ENCODE measurements at places on chromosomes 16 and 17.

DNA sequence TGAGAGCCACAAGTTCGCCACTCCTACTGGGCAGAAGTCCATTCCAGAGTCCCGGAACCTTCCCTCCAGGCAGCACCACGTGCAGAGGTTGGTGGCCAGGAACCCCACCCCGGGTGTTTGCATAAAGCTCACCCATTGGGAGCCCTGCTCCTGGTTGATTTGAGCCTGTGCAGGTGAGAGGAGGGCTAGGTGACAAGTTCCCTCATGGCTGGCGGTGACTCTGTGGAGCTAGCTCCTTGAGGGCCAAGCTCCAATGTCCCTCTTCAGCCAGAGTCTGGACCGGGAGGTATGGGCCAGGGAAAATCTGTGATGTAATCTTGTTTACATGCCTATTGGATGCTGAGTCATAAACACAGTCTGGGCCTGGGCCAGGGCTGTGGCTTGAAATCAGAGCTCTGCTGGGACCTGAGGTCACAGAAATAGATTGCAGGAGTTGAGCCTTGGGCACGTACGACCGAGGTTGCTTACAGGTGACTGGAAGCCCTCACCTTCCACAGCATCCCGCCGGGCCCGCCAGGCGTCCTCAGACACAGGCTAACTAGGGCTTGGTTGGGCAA, 118.9 kb downstream of the AATF start:
- DNase-seq: no peak

- no peak for DNase-seq
Measured at GRCh38 chr17:72974605-72975232, 117.8 kb downstream of the SLC39A11 start.

DNA sequence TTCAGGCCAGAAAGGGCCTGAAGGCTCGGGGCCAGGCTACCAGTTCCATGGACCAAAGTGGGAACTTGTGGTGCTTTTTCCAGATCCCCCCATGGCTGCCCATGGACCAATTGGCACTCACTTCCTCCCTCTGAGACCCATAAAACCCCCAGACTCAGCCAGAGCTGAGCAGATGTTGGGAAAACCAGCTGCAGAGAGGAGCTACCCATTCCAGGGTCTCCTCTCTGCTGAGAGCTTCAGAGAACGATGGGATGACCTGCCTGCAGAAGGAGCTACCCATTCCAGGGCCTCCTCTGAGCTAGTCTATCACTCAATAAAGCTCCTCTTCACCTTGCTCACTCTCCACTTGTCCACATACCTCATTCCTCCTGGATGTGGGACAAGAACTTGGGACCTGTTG, 52.2 kb upstream of the MED9 start:
- DNase-seq: no peak

- DNase-seq: no peak
Measured at GRCh38 chr17:44235583-44235936, 16.1 kb upstream of the UBTF start.

DNA sequence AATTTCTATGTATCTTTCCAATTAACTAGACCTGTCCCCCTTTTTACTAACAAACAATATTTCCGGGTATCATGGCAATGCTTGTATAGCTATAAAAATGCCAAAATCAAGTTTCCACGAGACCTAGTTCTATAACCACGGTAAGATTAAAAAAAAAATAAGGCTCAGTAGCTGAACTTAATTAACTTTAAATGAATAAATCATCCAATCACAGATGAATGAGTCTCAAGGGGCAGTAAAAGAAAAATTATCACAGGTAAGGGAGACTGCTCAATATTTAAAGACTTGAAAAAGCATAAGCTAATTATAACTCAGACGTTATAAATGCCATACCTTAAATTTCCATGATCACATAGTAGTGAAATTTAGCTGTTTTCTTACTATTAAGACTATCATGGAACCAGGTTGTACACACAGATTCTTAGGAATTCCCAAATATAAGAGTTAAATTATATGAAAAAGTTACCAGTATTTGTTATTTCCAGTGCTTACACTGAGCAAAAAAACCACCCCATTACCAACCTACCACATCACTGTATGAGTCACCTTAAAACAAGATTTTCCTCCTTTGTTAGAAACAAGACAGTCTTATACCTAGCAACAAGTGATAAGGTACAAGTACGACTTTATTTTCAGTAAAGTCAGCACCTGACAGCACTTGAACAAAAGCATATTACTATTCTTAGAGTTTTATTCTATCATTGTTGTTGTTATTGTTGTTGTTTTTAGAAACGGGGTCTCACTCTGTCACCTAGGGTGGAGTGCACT, 20.6 kb downstream of the SSH2 start:
- no peak for DNase-seq

- DNase-seq: peak; percentile 78
Measured at GRCh38 chr16:30010844-30011713, at the start of gene DOC2A. DOC2A (minus strand) TSS chr16:30011027; CDS start chr16:30010222, 805 bp downstream.

DNA sequence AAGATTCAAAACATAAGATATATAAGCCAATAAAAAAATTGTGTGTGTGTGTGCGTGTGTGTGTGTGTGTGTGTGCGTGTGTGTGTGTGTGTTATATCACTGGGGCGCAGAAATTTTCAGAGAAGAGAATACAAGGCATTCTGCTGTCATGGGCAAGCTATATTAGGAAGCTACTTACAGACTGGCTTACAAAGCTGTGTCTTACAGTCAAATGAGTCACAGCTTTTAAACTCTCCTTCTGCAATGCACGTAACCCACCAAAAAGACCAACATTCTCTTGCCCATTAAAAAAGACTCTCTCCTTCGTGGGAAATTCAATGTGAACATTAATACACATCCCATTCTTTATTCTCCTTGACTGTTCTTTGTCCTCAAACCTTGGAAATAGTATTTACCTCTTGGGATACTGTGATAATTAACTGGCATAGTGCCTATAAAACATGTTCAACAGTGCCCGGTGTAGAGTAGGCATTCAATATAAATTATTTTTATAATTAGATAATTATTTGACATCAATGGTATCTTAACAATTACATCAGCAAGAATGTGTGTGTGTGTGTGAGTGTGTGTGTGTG, 860.4 kb upstream of the SOX9 start:
- no peak for DNase-seq

GRCh38 chr17:44268709-44269534, 987 bp upstream of the SLC4A1 start:
- no peak for DNase-seq

- DNase-seq: peak; percentile 96
Measured at GRCh38 chr17:76540381-76541300, 797 bp downstream of the PRCD start.

DNA sequence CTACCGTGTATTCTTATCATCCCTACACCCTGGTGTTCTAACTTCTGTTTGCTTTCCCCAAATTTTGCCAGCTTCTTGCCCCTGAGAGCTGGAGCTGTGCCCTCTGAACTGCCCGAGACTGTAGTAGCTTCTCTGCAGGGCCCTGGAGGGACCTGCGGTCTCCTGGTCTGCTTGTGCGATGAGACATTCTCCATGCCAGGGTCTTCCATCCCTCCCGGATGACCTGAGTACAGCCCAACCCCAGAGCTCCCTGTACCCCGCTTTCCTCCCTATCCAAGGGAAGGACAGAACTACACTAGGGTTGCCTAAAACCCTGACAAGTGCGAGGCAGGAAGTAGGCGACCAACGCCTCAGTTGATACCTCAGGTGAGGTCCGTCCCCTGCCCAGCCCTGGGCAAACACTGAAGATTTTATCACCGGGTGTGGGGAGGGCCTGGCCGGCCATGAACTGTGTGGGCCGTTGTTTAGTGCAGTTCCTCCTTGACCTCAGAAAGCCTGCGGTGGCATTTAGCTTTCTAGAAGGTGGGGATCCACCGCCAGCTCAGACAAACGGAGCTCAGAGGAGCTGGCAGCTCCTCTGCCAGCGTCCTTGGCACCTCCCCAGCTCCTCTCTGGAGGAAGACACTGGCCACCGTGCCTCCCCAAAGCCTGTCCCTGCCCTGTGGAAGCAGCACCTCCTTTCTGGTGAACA, 13.7 kb downstream of the CANT1 start:
- DNase-seq: no peak

DNA sequence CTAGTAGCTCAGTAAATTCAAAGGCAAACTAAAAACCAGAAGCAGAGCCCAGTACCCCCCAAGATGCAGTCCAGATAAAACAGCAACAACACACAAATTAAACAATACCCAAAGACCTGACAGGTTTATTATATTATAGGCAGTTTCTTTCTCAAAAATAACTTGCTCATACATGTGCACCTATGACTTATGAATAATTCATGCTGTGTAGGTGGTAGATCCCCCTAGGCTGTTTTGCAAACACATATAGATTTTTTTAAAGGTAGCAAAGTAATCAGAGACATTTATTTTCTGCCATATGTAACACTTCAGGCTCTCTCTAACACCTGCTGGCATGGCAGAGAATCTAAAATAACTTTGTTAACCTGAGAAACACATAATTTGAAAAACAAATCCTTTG, 27.2 kb downstream of the CACNG1 start:
- no peak for DNase-seq

DNA sequence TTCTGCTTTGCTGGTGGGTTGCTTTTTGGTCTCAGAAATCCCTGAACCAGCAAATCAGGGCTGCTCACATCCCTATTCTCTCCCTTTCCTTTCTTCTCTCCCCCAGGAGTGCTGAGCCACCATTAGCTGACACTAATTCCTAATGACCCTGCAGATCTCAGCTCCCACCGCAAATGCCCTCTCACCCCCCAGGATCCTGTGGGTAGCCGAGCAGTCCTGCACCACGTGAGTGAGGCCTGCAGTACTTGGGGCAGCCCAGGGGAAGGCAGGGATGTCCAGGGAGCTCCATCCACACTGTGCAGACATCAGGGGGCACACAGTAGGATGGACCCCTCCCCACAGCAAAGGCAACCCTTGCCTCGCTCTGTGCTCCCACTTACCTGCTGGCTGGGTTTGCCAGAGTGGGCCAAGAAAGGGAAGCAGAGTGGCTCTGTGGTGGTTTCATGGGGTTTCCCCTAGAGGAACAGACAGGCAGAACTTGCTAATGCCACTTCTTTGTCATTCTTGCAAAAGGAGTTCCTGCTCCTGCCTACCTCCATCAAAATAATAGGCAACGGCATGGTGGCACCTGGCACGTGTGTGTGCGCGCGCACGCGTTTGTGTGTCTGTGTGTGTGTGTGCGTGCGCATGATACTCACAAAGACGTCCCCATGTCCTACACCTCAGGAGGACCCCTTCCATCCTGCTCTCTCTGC, 135.6 kb downstream of the GAS7 start:
- DNase-seq: no peak

- peak; percentile 47 for DNase-seq
Measured at GRCh38 chr17:42248351-42249179, 27.6 kb downstream of the STAT5B start.

GRCh38 chr17:18186627-18186982, 3.0 kb downstream of the ALKBH5 start:
- no peak for DNase-seq

DNA sequence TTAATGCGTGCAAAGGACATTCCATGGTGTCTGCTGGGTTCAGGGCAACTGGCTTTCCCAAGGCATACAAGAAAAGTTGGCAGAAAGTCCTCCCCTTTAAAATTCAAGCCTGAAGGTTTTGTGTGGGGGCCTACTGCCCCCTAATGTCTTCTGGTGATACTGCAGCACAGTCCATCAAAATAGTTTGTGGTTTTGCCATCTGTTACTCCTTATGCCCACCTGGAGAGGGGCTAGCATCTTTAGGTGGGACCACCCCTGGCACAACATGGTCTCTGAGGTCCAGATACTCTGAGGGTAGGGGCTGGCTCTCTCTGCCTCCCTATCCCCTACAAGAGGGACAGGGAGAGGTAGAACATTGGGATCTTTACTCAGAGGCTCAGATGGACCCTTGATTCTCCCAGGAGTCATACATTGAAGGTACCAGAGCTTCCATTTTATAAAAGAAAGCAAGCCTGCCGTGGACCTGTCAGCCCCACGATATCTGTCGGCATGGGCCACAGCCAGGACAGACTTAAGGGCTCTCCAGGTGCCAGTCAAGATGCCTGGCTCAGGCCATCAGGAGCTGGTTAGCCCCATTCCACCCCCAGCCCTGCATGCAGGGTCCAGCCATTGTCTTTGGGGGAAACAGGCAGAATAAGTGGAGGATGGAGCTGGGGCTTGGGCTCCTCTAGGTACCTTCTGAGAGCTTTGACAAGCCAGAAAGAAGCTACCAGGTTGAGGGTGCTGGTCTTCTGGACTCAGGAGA, 6.3 kb downstream of the ESRP2 start:
- peak; percentile 69 for DNase-seq

DNA sequence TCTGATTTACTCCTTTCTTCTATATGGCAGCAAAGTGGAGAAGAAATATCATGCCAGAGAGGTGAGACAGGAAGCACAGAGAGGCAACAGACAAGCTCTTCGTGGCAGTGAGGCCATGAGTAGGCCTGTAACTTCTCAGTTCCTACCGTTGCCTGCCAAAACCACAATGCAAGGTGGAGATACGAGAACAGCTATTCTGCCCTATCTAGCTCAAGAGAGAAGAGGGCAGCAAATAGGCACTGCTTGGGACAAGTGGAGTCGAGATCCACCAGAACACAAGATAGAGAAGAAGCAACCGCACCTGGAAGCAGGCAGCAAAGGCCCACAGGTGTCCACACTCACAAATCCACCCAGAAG, 24.8 kb downstream of the RANBP10 start:
- DNase-seq: no peak

DNA sequence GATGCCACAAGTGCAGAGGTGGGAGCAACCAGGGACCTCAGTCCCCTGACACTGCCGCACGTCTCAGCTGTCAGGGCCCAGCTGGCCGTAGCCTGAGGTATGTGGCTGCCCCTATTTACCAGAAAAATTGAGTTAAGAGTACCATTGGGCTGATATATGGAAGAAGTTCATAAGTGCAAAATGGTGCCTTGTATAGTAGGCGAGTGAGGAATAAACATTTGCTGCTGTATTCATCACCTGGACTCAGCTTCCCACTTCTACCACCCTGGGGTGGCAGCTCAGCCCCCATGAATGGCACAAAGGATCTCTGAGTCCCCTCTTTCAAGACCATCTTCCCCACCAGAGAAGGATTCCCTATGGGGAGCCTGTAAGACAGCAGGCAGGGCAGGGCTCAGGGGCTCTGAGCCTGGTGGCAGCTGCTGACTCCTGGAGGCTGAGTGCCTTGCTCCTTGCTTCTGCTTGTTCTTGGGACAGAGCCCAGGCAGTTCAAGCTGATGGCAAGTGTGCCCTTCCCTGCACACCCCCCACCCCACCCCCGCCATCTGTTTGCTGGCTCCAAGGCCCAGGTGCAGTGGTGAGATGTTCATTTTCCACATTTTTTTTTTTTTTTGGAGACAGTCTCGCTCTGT, 29.0 kb downstream of the TRPV2 start:
- DNase-seq: no peak

- no peak for DNase-seq
Measured at GRCh38 chr16:56847173-56847910, 17.7 kb upstream of the SLC12A3 start.

Data from neural progenitor cell (in vitro differentiated cells).